ENCODE measurements at places on chromosomes 16 and 17. TPM values are rescaled to one million over a fixed set of nuclear protein-coding genes. Genes with fewer than 3 reads are reported as not detected.

DNA sequence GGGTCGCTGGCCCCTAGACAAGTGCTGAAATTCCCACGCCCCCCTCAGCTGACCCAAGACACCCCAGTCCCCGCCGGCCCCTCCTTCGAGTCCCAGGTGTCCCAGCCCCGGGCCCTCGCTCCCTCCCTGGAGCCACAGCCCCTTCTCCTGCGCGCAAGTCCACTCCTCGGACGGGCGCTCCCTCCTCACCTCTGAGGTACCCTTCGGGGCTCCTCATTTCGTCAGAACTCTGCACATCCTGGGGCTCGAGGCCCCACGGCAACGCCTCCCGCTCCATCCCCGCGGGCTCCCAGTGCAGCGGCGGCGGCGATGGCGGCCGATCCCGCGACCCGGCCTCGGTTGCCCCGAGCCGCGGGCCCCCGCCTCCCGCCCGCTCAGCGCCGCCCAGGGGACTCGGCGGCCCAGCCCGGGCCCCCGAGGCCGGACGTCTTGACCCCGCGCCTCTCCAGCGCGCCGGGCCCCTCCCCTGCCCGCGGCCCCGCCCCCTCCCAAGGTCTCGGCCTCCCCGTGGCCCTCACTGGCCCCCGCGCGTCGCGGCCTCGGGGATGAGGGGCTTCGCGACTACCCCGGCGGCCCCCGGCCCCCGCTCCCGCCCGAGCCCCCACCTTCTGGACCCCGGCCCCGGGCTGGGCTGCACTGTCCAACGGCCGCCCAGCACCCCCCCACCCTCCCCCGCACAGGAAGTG is at the start of gene ZNF768:
TSS of gene ZNF768 (minus strand) at position 430 of the 686 bp plus-strand sequence. CDS start at position 277, 153 bp downstream.
- peak within 1 kb of the TSS; percentile 81 for H3K27ac ChIP-seq
- peaks cover 18% of the 10 kb centered on the region for H3K36me3 ChIP-seq
- H3K4me3 ChIP-seq, result peak within 1 kb of the TSS; percentile 83
- H3K4me1 ChIP-seq, result peaks cover 26% of the 10 kb centered on the region
- no peaks in the 10 kb centered on the region for H3K27me3 ChIP-seq
- DNase-seq, result peak; percentile 81

- H3K27me3 ChIP-seq, result no peaks in the 10 kb centered on the region
- H3K4me1 ChIP-seq, result peaks cover 24% of the 10 kb centered on the region
- H3K36me3 ChIP-seq, result peaks cover 62% of the 10 kb centered on the region
- H3K4me3 ChIP-seq, result no peak overlapping the region
- H3K27ac ChIP-seq, result no peak overlapping the region
Observed at GRCh38 chr17:66459811-66460270, 157.4 kb downstream of the PRKCA start.

GRCh38 chr17:75734674-75735294 is 13.5 kb downstream of the ITGB4 start:
- H3K4me1 ChIP-seq, result peaks cover 11% of the 10 kb centered on the region
- no peak for DNase-seq
- H3K27me3 ChIP-seq, result no peaks in the 10 kb centered on the region
- H3K36me3 ChIP-seq, result no peaks in the 10 kb centered on the region

- H3K4me1 ChIP-seq, result peaks cover 8% of the 10 kb centered on the region
- DNase-seq, result no peak
- no peaks in the 10 kb centered on the region for H3K36me3 ChIP-seq
- H3K27me3 ChIP-seq, result peaks cover 1% of the 10 kb centered on the region
- H3K27ac ChIP-seq, result no peak overlapping the region
Observed at GRCh38 chr17:78541488-78542206, 35.5 kb downstream of the DNAH17 start.

GRCh38 chr17:66834919-66835454 is at the start of gene CACNG5:
Gene CACNG5, plus strand, starts transcription at chr17:66835117. Its CDS starts 42,216 bp downstream, at chr17:66877333.
- no peak for DNase-seq
- H3K4me1 ChIP-seq, result no peaks in the 10 kb centered on the region
- H3K4me3 ChIP-seq, result no peak within 1 kb of the TSS
- H3K27ac ChIP-seq, result no peak within 1 kb of the TSS

DNA sequence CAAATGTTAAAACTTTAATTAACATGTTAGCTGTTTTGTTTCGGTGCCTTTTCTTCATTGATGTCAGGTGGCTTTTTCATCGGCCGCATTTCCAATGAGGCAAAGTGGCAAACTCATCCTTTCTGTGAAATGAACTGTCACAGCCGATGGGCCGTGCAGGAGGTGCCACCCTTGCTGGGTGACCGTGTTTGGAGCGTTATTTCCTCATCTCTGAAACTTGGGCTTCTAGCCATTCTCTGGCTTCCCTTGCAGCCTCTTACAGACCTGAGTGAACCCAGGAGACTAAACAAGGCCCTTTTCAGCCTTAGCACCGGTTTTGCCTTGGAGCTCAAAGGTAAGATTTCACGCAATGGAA is 42.2 kb upstream of the PRSS54 start:
- DNase-seq, result no peak
- peaks cover 1% of the 10 kb centered on the region for H3K27me3 ChIP-seq
- no peak overlapping the region for H3K27ac ChIP-seq
- H3K4me1 ChIP-seq, result peaks cover 6% of the 10 kb centered on the region
- H3K36me3 ChIP-seq, result no peaks in the 10 kb centered on the region

- peaks cover 1% of the 10 kb centered on the region for H3K4me1 ChIP-seq
- H3K36me3 ChIP-seq, result peaks cover 24% of the 10 kb centered on the region
- no peak overlapping the region for H3K4me3 ChIP-seq
Observed at GRCh38 chr17:82060614-82061013, 5.0 kb downstream of the DUS1L start.

DNA sequence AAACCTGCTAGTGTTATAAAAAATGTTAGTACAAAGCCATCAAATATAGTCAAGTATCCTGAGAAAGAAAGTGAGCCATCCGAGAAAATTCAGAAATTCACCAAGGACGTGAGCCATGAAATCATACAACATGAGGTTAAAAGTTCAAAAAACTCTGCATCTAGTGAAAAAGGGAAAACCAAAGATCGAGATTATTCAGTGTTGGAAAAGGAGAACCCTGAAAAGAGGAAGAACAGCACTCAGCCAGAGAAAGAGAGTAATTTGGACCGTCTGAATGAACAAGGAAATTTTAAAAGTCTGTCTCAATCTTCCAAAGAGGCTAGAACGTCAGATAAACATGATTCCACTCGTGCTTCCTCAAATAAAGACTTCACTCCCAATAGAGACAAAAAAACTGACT is 31.7 kb downstream of the RBBP6 start:
- H3K4me1 ChIP-seq, result peaks cover 6% of the 10 kb centered on the region
- H3K27ac ChIP-seq, result peak overlapping the region; percentile 52
- no peak for DNase-seq
- no peaks in the 10 kb centered on the region for H3K27me3 ChIP-seq

DNA sequence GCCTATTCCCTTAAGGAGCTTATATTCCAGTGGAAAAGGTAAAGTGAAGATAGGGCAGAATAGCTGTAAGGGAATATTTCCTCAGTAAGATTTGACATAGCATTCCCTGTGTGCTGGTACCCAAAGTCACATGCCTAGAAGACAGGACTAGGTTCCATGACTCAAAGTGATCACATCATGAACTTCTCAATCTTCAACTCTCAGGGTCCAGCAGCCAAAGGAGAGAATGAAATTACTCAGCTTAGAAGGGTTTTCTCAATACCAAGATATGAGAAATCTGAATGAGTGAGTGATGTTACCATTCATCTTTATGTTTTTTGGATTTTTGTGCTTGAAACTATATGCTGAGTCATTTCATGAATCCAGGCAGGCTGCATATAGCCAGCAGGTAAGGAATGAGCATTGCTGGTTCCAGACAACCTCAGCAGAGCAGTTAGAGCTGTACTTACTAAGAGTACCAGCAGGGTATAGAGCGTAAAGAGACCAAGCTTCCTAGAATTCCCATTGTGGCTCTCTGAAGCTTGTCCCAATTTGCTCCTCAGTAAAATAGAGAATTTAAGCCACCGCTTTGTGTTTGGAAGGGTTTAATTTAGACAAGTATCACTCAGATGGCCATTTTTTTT is 91.1 kb downstream of the ANKFN1 start:
- no peaks in the 10 kb centered on the region for H3K36me3 ChIP-seq
- no peak overlapping the region for H3K4me3 ChIP-seq
- H3K4me1 ChIP-seq, result no peaks in the 10 kb centered on the region
- no peak for DNase-seq

- H3K36me3 ChIP-seq, result no peaks in the 10 kb centered on the region
- DNase-seq, result no peak
- no peak overlapping the region for H3K4me3 ChIP-seq
- H3K27me3 ChIP-seq, result peaks cover 7% of the 10 kb centered on the region
Observed at GRCh38 chr17:36004594-36005108, 3.3 kb upstream of the CCL15 start.

Gene CFAP97D1
- total RNA-seq, result not detected

Gene CFAP119
- 4.0 TPM for total RNA-seq

Gene ZSWIM7
- 11.0 TPM for total RNA-seq

Gene ST6GALNAC1
- total RNA-seq, result 0.35 TPM

Gene G6PC1
- total RNA-seq, result not detected

Gene NTN1
- total RNA-seq, result 0.43 TPM

Gene AANAT
- total RNA-seq, result not detected
